T-helper 1 cell (primary cell): ENCODE measurements at places on chromosomes 4 and X.

DNA sequence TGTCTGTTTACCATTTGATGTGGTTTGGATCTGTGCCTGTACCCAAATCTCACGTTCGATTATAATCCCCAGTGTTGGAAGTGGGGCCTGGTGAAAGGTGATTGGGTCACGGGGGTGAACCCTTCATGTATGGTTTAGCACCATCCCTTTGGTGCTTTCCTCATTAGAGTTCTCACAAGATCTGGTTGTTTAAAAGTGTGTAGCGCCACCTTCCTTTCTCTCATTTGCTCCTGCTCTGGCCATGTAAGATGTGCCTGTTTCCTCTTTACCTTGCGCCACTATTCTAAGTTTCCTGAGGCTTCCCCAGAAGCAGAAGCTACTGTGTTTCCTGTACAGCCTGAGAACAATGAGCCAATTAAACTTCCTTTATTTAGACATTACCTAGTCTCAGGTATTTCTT, 610.7 kb upstream of the ADGRL3 start:
- DNase-seq: no peak

DNA sequence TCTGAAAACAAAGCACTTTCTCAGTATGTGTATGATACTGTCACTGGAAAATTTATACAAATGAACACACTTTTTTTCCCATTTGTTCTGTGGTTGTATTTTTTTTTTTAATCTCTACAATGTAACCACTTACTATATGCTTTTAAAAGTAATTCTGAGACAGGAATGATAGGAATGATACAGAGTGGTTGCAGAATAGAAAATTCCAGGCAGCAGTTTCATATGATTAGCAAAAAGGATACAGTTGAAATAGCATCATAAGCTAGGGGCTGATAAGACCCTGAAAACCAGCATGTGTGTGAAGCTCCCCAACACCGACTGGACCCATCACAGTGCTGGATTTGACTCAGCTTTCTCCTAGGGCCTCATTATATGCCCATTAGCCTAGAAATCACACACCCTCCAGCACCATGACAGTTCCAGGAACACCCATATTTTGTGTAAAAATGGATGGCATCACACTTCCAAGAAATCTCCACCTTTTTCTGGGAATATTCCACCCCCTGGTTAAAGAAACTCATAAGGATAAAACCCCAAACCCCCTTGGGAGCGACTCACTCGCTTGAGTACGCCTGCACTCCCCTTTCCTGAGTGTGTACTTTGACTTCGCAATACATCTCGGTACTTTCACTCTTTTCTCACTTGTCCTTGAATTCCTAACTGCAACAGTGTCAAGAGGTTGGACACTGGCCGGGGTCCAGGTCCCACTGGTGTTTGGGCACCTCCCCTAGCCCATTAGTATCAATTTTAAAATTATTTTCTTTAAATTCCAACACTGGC, 77.4 kb upstream of the AGA start:
- DNase-seq: no peak

DNA sequence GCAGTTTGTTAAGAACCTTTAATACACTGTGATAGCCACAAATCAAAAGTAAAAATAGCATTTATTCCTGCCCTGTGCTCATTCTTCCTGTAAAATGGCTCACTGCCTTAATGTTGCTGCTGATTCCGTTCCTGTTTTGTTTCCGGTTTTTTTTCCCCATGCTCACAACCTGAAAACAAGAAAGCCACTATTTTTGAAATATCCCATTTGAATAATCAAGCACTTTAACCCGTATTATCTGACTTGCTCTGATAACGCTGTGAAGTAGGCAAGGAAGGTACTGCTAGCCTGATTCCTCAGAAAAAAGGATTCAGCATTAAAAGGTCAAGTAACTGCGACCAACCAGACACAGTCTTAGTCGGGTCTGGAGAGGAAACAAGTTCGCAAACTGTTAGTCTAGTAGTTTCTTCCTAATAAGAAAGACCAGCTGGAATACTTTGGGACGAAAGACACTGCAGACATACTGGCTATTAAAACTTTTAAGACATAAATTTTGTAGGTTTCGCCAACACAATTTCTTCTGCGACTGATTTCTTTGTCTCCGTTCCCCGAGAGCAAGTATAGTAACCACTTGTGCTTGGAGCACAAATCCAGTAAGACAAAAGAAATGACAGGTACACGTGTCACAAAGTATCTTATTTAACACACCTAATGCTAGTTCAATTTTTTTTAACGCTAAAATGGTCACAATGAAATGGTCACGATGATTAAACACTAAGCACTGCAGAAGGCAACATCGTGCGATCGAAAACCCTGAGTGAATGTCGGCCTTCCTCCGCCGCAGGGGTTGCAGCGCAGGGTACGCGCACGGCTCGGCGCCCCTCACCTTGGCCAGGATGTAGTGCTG, 802 bp downstream of the COX18 start:
- DNase-seq: no peak

GRCh38 chrX:103310555-103311398, at the start of gene BEX2:
Gene BEX2, minus strand, starts transcription at chrX:103310990. Its CDS starts 1,014 bp downstream, at chrX:103309976.
- DNase-seq: peak; percentile 77

- no peak for DNase-seq
These were observed 84.8 kb downstream of the LIMCH1 start for GRCh38 chr4:41622787-41623186.

DNA sequence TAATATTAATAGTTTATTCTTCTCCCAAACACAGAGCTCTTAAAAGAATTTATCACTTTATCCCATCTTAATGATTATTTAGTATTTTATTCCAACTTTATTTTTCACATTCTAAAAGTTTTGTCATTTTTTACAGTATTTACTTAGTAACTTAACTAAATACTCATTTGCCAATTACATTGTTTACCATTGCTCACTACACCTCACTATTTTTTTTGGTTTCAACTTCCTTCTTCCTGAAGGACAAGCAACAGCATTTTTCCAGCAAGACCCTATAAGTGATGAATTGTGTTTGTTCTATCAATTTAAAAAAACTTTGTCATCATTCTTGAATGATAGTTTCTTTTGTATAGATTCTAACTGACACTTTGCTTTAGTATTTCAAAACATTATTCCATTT, 19.4 kb upstream of the SRD5A3 start:
- no peak for DNase-seq

GRCh38 chr4:108716340-108716739, 46.5 kb downstream of the ETNPPL start:
- no peak for DNase-seq

DNA sequence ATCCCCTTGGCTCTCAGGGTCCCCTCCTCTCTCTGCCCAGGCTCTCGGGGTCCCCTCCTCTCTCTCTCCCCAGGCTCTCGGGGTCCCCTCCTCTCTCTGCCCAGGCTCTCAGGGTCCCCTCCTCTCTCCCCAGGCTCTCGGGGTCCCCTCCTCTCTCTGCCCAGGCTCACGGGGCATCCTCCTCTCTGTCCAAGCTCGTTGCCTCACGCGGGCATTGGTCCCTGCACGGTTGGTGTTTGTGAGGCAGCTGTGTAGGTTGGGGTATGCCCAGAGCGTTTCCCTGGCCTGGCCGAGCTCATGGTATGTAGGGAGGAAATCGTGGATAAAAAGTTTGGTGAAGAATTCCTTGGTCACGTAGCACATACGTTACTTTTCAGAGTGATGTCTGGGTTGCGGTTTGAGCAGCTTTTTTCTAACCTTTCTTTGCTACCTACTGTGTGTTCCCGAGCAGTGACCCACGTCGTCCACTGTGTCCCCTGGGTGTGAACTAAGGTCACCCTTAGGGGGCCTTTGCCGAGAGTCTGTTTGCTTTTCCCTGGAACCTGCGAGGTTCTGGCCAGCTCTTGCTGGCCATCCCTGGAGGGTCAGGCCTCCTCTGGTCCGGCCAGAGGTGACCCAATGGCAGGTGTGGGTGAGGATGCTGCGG, 36.6 kb downstream of the PCGF3 start:
- DNase-seq: no peak

DNA sequence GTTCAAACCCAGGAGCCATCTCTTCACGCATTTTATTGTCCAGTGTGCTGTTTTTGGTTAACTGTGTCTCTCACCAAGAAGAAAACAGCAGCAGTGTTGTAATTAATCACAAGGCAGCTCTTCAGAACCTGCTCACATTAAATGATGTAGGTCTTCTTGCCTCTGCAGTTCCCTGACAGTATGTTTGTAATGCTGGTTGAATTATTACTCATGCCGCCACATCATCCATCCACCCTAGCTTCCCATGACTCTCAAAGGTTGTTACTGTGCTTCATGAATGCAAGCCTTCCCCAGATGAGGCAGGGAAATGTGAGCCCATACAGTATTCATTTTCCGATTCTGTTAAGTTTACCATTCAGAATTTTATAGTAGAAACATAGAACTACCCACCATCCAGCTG, 17.4 kb downstream of the TLR10 start:
- DNase-seq: no peak

DNA sequence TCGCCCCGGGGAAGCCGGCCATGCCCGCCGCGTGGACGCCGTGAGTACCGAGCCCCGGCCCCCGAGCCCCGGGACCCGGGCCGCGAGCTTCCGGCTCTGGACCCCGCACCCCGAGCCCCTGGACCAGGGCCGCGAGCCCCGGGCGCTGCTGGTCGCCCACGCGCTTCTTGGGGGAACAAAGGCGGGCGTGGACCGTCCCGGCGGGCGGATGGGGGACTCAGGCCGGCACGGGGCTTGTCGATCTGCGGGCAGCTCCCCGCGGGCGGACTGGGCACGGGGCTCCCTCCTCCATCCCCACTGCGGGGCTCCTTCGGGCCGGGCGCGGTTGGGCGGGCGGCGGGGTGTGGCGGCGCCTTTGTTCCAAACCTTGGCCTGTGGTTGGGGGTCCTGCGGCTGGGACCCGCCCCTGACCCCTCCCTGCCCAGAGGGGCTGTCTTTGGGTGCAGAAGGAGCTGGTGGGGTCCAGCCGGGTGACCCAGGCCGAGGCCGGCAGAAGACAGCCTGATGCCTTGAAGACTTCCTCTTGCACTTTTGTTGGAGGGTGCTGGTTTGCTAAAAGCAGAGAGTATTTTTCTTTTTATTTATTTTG, 25.2 kb upstream of the ADD1 start:
- no peak for DNase-seq

- DNase-seq: no peak
These were observed 117.3 kb downstream of the C4orf51 start for GRCh38 chr4:145797278-145797677.

GRCh38 chrX:53073115-53073586, 9.0 kb upstream of the TSPYL2 start:
- no peak for DNase-seq

- DNase-seq: no peak
These were observed 25.9 kb downstream of the DCX start for GRCh38 chrX:111386077-111386476.

GRCh38 chr4:185564349-185564748, 29.0 kb upstream of the PDLIM3 start:
- no peak for DNase-seq

DNA sequence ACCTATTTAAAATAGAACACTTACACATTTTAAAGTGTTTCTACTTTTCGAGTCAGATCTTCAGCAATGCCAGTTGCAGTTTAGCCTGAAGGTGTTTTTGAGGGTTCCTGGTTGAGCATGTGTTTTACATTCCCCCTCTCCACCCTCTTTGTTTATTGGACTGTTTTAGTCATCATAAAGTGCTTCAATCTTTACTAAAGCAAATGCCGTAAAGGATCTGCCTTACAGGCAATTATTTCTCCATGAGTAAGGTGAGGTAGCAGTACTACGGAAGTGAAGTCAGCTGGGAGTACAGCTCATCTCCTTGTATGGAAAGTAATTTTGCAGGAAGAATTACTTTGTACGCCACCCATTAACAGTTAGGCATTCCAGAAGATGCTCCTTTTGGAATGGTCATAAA, 36.9 kb downstream of the PDLIM5 start:
- DNase-seq: no peak

DNA sequence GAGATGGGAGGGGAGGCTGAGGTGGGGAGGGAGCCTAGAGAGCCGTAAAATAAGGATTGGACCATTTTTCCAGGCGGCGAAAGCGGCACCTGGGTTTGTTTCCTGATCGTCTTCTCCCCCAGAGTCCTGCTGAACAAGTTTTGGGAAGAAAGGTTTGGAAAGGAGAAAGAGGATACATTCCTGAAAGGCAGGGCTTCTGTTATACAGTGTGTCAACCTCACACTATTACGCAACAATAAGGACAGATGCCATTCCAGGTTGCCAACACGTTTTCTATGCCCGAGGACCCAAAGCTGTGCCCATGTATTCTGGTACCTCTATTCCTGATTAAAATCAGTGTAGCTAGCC, 658 bp downstream of the SCOC start:
- no peak for DNase-seq
